Lung microvascular endothelial cell (primary cell): ENCODE measurements at places on chromosomes 6 and 20. TPM values are rescaled to one million over a fixed set of nuclear protein-coding genes. Genes with fewer than 3 reads are reported as not detected.
A peak's percentile ranks its signal among the peaks of the same experiment; 100 is the strongest.

DNAAF9 gene
- 9.6 and 12.9 TPM in 2 replicates for total RNA-seq

VPS16 gene
- total RNA-seq, result 35.1 and 39.1 TPM in 2 replicates

- DNase-seq, result no peak
These were observed 805 bp downstream of the MSH5 start for GRCh38 chr6:31740397-31741223.

DNA sequence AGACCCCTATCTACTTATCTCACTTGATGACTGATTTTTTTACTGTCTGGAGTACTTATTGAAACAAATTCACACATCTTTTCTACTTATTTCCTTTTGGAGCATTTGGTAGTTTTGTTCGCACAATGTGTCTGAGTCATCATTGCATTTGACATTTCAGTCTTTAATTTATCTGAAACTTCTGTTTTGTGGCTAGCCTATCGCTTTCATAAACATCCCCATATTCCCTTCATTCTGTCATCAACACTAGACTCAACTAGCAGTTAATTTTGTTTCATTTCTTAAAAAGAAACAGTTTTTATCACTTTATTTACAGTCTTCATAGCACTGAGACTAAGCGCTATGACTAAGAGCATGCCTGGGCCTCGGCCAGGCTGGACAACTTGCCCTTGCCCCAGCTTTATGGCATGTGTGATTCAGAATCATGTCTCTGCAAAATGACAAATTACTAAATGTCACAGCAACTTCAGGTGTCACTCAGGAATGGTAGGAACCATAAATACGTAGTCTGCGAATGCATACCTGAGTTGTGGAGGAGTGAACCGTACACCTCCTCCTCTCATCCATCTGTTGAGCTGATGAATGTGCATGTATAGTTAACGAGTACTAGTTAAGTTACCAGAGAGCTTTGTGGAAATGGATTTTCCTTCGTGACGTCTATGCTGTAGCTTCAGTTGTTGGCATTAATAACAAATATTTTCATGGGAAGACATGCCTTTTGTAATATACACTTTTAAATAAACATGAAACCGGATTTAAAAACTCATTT is 16.2 kb downstream of the L3MBTL3 start:
- peak; percentile 36 for DNase-seq

TCP11 gene
- not detected in 2 replicates for total RNA-seq
